ENCODE measurements at places on chromosomes 11 and 22.

DNA sequence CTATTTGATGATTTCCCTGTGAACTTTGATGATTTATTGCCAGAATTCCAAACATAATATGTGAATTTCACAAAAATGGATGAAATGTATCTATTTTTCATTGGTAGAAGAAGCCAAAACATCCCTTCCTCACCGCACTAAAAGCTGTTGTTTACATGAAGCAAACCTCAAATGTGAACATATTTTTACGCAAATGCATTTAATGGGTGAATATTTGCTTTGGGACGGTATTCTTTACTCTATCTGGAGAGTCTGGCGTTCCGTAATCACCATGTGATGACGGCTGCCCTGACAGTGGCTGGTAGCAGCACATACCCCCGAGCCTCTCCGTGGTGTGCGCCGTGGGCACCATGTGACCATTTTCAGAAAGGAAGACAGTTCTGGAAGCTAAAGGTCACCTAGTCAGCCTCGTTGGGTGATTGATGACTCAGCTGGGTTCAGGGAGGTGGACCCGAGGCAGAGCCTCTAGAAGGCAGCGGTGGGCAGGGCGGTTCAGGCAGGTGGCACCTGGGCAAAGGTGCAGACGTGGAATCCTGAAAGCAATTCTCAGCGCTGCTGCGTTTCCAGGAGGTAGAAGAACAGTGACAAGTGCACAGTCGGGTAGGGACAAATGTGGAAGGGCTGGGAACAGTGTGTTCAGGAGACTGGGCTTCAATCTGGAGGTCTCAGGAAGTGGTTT, 45.3 kb downstream of the PPARA start:
- DNase-seq = no peak

GRCh38 chr22:32764330-32765131, 37.0 kb upstream of the TIMP3 start:
- DNase-seq = peak; percentile 81

GRCh38 chr11:70063121-70063520, 15.0 kb upstream of the ANO1 start:
- no peak for DNase-seq

GRCh38 chr11:62012451-62012831, 45.0 kb upstream of the FTH1 start:
- peak; percentile 75 for DNase-seq

- no peak for DNase-seq
Measured at GRCh38 chr11:129625930-129626329, 189.7 kb upstream of the TMEM45B start.

DNA sequence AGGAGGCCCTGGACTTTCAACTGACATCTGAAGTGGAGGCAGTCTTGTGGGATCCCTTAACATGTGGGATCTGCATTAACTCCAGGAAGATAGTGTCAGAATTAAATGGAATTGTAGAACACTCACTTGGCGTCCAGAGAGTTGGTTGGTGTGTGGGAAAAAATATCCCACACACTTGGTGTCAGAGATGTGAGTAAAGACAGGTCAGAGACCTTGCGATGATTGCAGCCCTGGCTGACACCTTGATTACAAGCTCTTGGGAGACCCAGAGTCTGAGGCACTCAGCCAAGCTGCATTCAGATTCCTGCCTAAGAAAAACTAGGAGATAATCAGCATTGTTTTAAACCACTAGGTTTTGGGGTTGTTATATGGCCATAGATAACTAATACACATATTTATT, 7.2 kb upstream of the TPCN2 start:
- no peak for DNase-seq

DNA sequence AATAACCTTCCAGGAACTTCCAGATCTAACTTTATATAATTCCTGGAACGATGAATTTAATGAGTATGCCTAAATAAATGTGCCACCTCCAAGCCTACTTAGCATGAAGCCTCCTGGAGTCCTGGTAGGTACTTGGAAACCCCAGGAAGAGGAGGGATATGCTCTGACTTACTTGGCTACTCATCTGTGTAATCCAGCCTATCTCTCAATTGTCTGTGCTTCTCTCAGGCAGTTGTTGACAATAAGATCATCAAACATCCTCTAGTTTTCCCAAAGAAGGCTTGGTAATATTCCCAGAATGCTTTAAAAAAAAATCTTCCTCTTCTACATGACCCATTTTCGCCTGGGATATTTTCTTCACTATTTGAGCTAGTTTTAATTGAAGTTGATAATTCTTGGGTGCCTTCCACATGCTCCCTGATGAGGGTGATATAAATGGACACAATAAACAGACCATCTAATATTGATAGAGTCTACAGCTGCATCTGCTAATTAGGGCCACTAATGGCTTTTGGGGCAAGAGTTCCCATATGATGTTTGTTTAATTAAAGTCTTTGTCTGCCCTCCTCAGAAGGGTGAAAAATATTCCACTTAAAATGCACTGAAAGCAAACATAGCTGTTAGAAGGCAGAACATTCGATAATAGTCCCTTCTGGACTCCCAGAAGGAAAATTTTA, 75.5 kb upstream of the RAB38 start:
- DNase-seq = no peak
